Stimulated activated CD4-positive, alpha-beta T cell treated with anti-CD3 and anti-CD28 coated beads, TNF-alpha, amount 100 ng/mL, for 48 hours (primary cell): ENCODE measurements at places on chromosomes 3 and 15.
A peak's percentile ranks its signal among the peaks of the same experiment; 100 is the strongest.

DNA sequence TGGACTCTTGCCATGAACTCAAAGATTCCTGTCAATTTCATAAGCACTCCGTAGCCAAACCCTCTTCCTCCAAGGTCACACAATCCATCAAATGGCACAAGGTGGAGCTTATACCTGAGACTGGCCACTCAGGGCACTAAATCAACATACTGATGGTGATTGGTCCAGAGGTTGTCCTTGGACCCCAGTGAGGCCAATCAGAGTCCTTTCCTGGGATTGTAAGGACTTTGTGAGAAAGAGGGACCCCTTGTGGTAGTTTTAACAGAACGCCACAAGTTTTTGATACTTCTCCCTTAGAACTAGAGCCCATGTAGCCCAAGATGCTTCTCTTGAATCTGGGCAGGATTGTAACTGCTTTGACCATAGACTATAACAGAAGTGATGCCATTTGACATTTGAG is 44.4 kb upstream of the LARS2 start:
- DNase-seq, result no peak

- DNase-seq, result no peak
Measured at GRCh38 chr3:9754678-9755077, 4.9 kb downstream of the OGG1 start.

DNA sequence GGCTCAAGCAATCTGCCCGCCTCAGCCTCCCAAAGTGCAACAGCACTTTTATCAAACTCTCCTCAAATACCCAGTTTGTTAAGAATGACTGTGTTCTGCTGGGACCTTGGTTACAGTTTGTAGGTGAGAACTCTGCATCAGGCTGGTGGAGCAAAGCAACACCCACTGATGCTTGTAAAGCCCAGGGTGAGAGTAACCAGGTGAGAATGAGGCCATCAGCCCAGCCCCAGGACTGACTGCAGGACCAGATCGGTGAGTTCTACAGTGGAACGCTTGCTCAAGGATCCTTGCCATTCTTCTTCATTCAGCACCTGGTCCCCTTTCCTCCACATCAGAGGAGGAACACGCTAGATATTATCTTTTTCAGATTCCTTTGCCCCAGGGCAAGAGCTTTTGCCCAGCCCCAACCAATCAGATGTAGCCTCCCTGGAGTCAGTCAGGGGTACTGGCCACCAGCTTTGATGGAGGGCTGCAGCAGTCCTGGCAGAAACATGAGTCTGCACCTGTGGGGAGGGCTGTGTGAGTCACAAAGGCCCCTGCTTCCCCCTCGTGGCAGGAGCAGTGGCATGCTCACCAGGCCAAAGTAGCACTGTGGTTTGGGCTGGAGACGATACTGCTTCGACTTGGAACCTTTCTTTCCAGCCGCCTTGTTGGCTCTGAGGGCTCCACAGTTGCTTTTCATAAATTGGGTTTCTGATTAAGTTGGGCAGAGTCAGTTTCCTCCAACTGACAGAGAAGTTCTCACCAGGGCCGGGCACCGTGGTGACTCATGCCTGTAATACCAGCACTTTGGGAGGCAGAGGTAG is 3.5 kb upstream of the SHISA5 start:
- peak; percentile 48 for DNase-seq

- no peak for DNase-seq
Measured at GRCh38 chr3:19543212-19543841, 390.7 kb downstream of the EFHB start.

- DNase-seq, result no peak
Measured at GRCh38 chr3:195150181-195151118, 120.5 kb downstream of the XXYLT1 start.

DNA sequence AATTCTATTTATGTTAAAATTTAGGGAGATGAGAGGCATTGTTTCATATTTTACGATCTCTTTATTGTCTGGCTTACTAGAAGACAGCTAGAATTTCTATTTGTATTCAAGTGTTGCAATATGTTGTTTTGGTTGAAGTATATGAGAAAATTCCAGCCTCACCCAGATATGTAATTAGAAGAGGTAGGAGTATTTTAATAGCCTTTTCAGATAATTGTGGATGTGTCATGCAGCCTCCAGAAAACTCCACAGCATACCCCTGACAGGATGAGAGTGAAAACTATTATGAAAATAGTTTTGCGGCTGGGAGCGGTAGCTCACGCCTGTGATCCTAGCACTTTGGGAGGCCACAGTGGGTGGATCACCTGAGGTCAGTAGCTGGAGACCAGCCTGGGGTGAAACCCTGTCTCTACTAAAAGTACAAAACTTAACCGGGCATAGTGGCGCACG is 21.5 kb upstream of the USP3 start:
- no peak for DNase-seq

DNA sequence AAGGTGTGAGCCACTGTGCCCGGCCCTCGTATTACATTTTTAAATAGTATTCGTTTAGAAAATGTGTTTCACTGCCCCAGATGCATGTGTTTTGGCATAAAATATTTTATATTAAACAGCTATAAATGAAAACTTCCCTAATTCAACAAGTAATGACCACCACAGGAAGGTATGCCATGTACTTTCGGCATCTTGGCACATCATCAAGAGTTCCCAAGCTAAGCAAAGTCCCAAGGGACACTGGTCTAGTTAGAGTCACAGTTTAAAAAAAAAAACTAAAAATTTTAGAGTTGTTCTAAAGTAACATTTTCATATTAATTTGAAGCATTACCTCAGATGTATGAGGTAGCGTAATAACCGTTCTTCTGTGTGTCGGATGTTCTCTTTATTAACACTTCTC is 15.6 kb upstream of the ARPP19 start:
- no peak for DNase-seq

DNA sequence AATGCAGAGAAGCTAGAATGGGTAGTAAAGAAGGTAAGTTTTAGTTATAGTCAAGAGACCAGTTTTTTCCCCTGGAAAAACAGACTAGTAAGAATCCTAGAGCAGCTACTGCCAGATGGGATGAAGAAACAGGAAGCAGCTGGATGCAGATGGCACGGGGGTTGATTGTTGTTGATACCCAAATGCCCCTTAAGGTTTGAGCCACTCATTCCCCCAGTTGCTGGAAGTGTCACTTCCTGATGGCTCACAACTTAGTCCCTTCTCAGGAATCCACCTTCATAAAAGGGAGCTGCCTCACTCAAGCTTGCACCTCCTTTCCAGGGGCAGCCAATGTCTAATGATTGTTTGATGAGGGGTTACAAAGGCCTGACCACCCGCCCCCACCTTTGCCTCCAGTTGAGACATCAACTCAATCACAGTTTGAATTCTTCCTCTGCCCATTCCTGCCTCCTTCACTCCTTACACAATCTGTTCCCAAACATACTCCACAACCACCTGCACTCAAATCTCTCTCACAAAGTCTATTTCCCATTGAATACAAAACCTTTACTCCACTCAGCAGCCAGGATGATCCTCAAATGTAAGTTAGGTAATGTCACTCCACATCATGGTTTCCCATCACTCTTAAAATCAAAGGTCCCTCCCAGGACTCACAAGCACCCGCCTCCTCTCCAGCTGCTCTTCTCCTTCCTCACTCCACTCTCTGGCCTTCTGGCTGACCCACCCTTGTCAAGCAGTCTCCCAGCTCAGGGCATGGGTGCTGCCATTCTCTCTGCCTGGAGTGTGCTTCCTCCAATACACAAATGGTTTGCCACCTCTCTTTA is 450.1 kb upstream of the THBS1 start:
- no peak for DNase-seq

GRCh38 chr3:126131881-126132750 is 48.2 kb upstream of the SLC41A3 start:
- DNase-seq, result no peak
